ENCODE measurements at places on chromosomes 3 and 15. TPM values are rescaled to one million over a fixed set of nuclear protein-coding genes. Genes with fewer than 3 reads are reported as not detected.

AKAP13 gene
- total RNA-seq, result 170 TPM

CHRNA5 gene
- 2.1 TPM for total RNA-seq

GRCh38 chr3:175200391-175201095 is 341.4 kb downstream of the NAALADL2 start:
- no peak for DNase-seq

GRCh38 chr3:13484851-13485590 is 4.9 kb downstream of the HDAC11 start:
- no peak for DNase-seq

DNA sequence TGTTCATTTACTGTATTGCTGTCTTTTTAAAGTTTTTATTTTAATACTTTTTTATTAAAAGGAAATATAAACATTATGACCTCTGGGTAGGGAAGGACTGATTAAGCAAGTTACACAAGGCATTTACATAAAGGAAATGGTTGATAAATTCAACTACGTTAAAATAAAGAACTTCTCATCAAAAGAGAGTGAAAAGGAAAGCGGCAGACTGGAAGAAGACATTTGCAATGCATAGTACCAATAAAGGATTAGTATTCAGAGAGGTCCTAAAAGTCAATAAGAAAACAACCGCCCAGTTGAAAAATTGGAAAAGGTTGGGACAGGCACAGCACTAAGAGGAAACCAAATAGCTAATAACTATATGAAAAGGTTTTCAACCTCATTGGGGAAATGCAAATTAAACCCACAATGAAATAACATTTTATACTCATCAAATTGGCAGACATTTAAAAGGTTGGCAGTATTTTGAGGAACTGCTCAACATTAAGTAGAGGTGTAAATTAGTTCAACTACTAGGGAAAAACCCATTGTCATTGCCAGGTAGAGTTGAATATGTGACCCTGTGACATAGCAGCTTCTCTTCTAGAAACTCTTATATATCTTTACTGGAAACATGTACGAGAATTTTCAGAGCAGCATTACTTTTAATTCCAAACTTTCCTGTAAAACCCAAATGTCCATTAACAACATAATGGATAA is 9.5 kb downstream of the PDE8A start:
- DNase-seq, result no peak

GRCh38 chr3:143529018-143529478 is 319.2 kb downstream of the SLC9A9 start:
- no peak for DNase-seq
